ENCODE measurements at places on chromosomes 3 and 15.

DNA sequence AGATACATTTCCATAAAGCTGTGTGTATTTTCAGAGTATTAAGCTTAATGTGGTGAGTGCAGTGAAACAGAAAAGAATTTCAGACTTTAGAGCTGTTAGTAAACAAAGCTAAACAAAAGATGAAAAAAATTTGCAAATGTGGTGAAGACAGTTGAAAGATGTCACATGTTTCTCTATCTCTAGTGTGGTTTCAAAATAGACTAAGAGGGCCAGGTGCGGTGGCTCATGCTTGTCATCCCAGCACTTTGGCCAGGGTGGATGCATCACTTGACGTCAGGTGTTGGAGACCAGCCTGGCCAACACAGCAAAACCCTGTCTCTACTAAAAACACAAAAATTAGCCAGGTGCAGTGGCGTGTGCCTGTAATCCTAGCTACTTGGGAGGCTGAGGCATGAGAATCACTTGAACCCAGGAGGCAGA is 466.0 kb upstream of the NR2F2 start:
- DNase-seq: no peak

DNA sequence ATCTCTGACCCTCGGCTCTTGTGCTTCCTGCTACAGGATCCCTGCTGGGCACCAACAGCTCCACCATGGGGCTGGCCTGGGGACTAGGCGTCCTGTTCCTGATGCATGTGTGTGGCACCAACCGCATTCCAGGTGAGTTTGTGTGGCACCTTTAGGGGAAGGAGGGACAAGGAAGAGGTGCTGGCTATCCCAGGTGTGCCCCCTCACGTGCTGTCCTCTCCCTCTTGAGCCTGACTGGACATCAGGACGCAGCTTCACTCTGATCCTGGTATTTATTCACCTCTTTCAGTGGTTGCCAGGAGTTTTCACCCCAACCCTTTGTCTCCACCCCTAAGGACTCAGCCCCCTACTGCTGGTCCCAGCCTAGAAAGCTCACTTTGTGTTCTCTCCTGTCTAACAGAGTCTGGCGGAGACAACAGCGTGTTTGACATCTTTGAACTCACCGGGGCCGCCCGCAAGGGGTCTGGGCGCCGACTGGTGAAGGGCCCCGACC is 960 bp downstream of the THBS1 start:
- DNase-seq: no peak

GRCh38 chr3:193803288-193803687 is 210.3 kb downstream of the OPA1 start:
- DNase-seq: no peak

GRCh38 chr3:195003006-195003892 is 267.7 kb downstream of the XXYLT1 start:
- no peak for DNase-seq

- DNase-seq: no peak
Measured at GRCh38 chr3:46863261-46863782, at the start of gene MYL3. Gene MYL3, minus strand, starts transcription at chr3:46863444. Its CDS starts 54 bp downstream, at chr3:46863390.

DNA sequence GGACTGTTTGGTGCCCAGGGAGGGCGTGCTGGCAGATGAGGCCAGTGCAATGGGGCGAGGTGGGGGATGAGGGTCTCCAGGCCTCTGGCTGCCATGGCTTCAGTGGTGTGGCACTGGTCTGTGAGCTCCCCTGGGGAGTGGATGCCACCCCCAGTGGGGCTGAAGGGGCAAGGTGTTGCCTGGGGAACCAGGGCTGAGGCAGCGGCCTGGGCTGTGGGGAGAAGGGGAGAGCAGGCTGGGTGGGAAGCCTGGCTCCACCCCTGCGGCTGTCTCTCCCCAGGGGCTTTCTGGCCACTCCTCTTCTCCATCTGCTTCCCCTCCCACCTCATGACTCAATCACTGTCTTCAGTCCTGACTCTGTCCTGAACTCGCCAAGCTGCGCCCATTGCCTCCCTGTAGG is 88.4 kb upstream of the TLE3 start:
- no peak for DNase-seq

DNA sequence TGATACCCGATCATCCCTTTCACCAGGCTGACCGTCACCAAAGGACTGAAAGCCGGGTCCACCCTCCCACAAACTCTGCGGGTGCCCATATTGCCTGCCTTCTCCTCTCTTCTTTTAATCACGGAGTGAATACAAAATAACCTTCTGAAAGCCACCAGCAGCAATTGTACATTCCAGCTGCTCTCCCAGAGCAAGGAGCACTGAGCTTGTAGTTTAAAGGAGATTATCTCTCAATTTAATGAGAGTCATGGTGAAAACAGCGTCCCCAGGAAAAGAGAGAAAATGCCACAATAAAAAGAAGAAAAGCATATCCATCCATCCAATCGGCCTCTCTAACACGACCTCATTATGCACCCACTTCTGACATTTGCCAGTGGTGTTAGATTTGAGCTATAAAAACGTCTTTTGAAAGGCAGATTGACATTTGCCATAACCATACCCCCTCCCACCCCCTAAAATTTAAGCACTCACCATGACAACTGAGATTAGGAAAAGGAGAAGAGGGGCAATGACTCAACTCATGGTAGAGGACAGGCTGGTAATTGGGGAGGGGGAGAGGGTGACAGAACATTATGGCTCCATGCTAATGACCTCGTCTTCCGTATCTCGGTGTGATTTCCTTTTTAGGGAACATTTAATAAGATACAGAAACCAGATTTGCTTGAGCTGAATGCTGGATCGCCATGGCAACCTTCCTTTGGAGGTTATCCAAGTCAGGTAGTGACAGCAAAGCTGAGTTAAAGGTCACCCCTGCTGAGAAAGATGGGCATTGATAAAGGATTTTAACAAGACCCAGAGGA is 106.2 kb downstream of the ST8SIA2 start:
- DNase-seq: no peak

GRCh38 chr3:47283193-47283537 is 421 bp downstream of the KLHL18 start:
- DNase-seq: peak; percentile 30

- DNase-seq: no peak
Measured at GRCh38 chr3:4988983-4989834, 10.0 kb downstream of the BHLHE40 start.

GRCh38 chr15:63025460-63025859 is 17.1 kb upstream of the TPM1 start:
- no peak for DNase-seq

DNA sequence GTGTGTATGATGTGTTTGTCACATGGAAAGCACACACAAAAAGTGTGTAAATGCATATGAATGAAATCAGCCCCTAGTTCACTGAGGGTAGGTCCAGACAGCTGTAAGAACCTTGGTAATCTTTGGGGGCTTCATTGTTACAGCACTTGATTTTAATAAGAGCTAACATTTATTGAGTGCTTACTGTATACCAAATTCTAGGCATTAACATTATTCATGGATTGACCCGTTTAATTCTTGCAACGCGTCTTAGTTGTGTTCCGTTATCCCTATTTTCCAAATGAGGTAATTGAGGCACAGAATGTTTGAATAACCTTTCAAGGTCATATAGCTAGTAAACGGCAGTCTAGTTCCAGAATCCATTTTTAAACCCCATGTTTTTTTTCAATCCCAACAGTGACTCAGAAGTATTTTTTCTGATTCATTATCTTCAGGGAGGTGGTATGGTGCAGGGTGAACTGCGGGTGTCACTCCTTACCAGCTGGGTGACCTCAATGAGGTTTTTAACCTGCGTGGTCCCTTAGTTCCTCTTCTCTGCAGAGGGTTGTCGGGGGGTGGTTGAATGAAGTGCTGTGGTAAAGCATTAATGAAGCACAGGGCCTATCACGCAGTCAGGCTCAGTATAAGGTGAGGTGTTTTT is 14.2 kb downstream of the RAB8B start:
- DNase-seq: peak; percentile 46

- DNase-seq: peak; percentile 47
Measured at GRCh38 chr15:40844696-40845030, 815 bp downstream of the SPINT1 start.

GRCh38 chr15:75452865-75453702 is 1.6 kb upstream of the SIN3A start:
- DNase-seq: peak; percentile 44

GRCh38 chr15:76340198-76340802 is 3.7 kb downstream of the ISL2 start:
- peak; percentile 36 for DNase-seq

GRCh38 chr15:67063689-67064606 is 1.5 kb upstream of the SMAD3 start:
- peak; percentile 74 for DNase-seq

GRCh38 chr3:14565868-14566588 is 25.9 kb upstream of the GRIP2 start:
- no peak for DNase-seq

DNA sequence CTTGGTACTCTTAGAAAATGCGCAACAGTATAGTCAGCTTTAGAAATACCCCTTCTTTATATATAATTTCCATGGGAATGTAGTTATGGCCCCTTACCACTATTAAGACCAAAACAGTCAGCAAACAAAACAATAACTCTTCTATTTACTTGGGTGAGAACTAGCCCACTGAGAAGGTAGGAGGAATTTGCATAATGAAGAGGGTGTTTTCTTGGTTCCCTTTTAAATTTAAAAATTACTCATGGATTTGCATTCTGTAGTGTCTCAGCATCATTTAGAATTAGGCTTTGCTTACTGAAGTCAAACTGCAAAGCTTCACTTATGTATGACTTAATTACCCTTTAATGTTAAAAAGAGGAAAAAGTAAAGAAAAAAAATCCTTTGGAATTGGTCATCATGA is 350.8 kb downstream of the PTPRG start:
- no peak for DNase-seq

DNA sequence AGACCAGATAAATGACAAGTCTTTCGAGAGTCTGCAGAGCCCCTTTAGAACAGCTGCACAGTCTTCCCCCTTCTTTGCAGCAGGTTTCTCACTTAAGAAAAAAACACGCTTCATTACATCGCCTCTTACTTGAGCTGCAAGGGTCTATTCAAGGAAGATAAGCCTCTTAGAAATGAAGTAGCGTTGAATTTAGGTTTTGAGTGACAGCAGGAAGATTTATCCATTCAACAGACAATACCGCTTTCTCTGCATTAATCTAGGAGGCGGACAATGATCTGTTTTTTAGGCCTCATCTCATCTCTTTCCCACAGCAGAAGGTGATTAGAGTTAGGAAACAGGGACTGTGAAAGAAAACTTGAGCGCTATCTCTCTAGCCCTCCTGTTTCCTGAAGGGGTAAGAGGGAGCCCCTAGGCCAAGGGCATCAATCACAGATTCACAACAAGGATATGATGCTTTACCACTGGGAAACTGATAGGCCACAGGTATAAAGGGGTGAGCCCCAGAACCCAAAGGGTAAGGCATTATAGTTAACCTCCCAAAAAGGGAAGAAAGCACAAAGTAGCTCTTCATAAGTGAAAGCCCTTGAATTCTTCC is 84.3 kb downstream of the MECOM start:
- no peak for DNase-seq

DNA sequence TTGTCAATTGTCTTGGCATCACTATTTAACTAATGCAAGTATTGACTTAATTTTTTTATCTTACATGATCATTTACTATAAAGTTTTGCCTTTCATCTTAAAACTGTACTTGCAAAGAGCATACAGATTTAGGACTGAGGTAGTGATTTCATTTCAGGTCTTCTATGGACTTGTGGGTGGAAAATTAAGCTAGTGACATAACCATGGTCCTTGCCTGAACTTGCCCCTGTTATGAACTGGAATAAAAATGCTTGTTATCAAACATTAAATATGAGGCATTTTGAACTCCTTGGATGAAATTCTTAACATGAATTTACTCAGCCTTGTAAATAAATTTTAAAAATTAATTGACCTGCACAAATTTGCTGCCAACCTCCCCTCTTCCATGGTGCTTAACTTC is 712.0 kb downstream of the NAALADL2 start:
- no peak for DNase-seq

GRCh38 chr15:29736744-29737020 is 85.6 kb downstream of the TJP1 start:
- no peak for DNase-seq

DNA sequence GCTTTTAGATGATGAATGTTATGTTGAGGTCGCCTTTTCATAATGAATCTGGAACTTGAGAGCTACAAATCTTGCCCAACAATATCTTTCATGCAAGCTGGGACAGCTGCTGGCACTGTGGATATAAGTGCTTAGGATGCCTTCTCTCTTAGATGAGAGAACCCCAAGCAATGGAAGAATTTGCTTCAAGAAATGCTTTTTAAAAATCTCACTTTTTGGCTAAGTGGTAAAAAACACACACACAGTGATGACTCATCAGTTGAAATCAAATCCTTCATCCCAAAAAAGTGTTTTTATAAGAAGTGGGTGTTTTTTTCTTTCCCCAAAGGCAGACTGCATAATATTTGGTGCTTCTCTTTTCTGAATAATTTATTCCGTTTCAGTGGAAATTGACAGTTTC is 38.4 kb upstream of the GALNT15 start:
- DNase-seq: no peak

DNA sequence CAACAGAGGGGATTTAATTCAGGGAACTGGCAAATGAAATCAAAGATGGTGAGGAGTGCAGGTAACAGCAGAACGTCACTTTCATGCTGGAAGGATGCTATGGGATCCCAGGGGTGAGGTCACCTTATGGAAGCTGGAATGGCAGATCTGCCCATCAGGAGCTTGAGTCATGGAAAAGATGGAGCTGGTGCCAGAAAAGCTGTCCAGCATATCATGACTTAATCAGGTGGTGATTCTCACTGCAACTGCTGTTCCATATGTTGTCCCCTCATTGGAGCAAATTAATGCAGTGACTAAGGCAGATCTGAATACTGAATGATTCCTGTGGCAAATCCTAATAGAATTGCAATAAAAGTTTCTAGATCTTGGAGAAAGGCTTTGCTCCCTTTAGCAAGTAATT is 38.4 kb downstream of the HHLA2 start:
- DNase-seq: no peak

DNA sequence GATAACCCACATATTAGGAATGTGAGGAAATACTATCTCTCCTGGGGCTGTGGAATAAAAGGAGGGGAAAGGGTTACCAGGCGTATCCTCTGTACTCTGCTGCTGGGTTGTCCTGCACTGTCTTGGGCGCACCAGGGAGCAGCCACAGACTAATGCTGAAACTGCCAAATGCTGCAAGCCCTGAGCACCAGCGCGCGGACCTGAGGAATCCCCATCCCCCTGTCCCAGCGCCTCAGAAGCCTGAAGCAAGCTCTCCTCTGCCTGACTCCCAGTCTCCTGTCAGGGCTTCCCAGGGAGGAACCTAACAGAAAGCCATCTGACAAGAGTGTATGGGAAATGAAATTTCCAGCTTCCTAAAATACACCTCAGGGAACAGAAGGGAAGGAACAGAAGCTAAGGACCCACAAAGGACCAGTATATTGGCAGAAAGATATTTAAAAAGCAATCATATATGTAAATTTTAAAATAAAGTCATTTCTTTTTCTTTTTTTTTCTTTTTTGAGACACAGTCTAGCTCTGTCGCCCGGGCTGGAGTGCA is 158.3 kb upstream of the C2CD4B start:
- no peak for DNase-seq

DNA sequence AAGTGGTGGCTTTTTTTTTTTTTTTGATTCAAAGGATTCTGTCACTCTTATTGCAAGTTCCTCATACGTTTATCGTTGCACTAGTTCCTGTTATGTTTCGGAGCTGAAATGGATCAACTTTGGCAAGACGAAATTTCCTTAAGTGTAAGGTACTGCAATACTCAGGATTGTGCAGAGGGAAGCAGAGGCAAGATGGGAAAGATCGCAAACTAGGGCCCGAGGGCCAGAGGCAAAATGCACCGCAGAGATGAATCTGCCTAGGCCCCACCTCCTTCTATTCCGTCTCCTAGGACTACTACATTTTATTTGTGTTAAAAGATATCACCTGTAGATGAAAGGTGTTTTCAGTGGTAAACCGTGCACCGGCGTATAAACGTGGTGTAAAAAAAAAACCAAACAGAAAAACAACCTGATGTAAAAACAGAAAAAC is 331 bp downstream of the RNU6-1 start:
- peak; percentile 48 for DNase-seq

Measured in CD4-positive, alpha-beta T cell treated with Interleukin-6 for 4 hours (primary cell).